ENCODE measurements at places on chromosomes 2 and 18.

DNA sequence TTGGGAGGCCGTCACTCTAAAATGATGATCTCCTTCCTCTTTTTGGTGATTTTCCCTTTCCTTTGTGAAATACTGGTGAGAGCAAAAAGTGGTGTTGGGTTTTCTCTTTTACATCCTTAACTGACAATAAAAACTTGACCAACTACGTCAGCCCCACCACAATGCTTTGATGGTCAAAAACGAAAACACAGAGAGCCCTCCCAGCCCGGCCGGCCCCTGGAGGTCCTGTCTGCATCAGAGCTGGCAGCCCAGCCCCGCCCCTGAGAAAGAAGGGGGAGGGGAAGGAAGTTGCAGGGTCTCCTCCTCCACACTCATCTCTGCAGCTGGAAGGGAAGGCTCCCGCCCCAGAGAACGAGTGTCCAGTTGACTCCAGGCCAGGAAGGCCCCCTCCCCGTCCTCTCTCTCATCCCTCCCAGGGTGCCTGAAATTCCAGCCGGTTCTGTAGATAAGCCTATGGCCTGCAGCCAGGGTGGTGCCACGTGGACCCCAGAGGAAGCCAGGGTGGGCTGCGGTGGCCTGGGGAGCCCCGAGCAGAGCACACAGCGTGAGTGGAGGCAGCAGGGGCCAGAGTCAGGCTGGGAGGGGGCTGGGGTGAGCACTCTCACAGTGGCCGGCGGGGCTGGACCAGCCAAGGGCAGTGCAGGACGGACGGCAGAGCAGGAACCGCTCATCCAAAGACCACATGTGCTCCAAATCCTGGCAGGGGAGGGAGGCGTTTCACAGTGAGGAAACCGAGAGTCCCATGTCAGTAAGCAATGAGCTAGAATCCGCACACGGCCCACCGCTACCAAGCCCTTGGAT lies 19.8 kb downstream of the BIN1 start:
- no peak for DNase-seq

DNA sequence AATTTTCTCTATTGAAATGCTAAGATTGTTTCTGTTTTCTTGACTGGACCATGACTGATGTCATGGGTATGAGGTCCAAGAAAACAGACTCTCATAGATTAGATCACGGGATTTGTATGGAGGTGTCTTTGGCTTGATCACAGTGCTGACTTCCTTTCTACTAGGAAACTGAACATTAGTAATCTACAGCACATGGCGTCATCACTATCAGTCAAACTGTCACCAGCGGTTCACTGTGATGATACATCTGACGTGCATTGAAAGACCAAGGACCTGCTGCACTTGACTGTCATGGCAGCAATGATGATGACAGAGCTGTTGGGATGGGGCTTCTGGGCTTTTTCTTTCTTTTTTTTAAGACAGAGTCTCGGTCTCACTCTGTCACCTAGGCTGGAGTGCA lies 28.2 kb upstream of the IMPA2 start:
- no peak for DNase-seq

DNA sequence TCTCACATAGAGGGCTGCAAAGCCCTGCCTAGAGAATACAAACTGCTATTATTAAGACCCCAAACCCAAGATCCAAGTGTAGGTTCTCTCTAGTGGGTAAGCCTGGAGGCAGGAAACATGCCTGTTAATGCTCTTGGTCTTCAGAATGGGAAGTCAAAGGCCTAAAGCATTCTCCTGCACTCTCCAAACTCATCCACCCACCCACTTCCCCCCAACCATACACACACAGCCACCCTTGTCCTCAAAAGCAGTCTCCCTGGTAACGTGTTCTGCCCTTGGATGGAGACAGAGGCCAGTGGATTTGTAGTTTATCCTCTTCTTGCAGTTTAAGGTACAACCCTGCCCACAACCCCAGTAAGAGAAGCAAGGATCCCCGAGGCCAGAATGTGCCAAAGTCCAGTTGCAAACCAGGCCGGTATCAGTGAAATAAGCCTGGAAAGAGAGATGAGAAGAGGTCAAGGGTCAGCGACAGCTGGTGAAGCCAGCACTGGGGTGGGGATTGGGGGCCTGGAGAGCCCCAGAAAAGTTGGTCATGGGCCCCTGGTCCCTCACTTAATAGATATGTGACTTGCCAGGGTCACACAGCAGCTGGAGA lies 23.0 kb downstream of the TMEM247 start:
- DNase-seq: no peak

GRCh38 chr18:11040823-11041656 lies 108.3 kb downstream of the PIEZO2 start:
- DNase-seq: no peak

GRCh38 chr2:240996834-240997140 lies 1.6 kb upstream of the SNED1 start:
- DNase-seq: no peak

- DNase-seq: no peak
These were observed 80.9 kb upstream of the TSPYL6 start for GRCh38 chr2:54336977-54337255.

GRCh38 chr18:40867459-40867858 lies 1087.6 kb upstream of the PIK3C3 start:
- DNase-seq: no peak

- DNase-seq: no peak
These were observed 115.3 kb upstream of the SMAD2 start for GRCh38 chr18:48045744-48046143.

- no peak for DNase-seq
These were observed 98.1 kb upstream of the SH3BP4 start for GRCh38 chr2:234853729-234854128.

DNA sequence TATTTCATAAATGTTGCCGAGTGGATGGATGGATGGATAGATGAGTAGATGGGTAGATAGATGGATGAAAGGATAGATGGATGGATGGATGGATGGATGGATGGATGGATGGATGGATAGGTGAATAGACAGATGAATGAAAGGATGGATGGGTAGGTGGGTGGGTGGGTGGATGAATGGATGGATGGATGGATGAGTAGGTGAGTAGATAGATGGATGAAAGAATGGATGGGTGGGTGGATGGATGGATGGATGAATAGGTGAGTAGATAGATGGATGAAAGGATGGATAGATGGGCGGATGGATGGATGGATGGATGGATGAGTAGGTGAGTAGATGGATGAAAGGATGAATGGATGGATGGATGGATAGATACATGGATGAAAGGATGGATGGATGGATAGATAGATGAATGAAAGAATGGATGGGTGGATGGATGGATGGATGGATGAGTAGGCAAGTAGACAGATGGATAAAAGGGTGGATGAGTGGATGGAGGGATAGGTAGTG lies 104.3 kb downstream of the SMAD7 start:
- DNase-seq: no peak

GRCh38 chr18:79525556-79526467 lies 130.1 kb downstream of the NFATC1 start:
- DNase-seq: no peak

DNA sequence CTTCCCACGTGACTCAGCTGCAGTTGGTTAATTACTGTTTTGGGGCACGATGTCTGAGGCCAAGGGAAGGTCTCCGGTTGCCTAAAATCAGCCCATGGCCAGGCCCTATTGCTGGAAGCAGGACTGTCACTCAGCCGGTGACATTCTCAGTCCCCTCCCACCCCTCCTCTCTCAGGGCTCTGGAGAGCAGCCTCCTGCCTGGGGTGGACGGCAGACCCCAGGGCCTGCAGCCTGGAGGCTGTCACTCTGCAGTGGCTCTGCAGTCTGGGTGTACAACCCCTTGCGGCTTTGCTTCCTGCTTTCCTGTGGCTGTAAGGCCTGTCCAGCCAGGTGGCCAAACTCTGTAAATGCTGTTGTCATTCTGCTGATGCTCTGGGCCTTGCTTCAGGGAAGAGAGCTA lies 32.8 kb downstream of the ZBTB7C start:
- DNase-seq: no peak

DNA sequence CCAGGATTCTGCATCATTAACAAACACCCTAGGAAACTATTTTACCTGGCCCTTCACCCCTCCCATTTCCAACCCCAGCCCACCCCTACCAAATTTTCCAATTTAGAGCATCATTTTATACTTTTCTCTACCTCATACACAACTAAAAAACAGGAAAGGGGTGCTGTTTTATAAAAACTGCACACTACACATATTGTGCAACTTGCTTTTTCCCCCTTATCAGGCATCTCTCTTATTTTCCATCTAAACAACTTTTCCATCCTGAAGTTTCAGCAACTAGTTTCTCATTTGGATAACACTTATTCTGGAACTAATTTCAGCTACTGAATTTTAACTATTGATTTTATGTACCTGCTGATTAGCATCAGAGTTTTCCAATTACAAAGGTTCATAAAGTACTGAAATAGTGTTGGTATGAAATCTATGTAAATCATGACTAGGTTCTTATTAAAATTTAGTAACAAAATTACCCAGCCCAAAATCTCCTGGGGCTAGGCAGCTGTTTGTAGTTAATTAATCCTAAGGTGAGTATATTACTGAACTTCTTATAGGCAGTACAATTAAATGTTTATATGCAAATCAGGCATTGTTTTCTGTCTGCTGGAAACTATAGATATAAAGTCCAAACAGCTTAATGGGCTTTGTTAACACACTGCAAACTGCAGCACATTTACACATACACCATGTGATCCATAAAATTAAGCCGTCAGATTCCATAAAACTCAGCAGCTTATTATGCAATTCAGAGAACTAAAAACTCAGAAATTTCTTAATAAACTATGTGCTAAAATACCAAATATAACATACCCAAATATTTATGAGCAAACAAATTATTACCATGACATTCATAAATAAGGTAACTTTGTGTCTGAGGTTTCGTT lies 7.9 kb downstream of the SF3B1 start:
- DNase-seq: no peak

GRCh38 chr2:96117701-96118588 lies 1.6 kb upstream of the ADRA2B start:
- no peak for DNase-seq

DNA sequence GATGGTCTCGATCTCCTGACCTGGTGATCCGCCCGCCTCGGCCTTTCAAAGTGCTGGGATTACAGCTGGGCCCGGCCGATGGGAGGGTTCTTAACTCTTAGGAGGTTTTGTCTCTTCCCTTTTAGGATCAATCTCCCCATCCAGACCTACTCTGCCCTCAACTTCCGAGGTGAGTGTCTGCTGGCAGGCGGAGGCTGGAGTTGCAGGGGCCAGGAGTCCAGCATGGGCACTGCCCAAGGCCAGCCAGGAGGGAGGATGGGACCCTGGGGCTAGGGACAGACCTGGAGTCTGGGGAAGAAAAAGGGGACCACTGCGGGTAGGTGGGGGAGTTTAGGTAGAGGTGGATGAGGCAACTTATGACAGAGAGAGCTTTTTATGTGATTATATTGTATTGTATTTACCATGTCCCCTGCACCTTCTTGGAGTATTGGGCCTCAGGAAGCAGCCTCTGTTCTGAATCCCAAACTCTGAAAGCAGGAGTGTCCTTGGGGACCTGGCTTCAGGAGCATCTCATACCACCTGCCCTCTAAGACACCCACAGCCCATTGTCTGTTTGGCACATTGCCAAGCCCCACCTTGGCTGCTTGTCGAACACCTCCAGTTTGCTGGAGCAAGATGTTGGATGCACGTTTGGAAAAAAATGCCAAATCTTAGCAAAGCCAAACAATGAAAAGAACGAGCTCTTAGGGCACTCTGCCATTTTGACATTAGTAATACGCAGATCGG lies 5.6 kb downstream of the DES start:
- DNase-seq: no peak

DNA sequence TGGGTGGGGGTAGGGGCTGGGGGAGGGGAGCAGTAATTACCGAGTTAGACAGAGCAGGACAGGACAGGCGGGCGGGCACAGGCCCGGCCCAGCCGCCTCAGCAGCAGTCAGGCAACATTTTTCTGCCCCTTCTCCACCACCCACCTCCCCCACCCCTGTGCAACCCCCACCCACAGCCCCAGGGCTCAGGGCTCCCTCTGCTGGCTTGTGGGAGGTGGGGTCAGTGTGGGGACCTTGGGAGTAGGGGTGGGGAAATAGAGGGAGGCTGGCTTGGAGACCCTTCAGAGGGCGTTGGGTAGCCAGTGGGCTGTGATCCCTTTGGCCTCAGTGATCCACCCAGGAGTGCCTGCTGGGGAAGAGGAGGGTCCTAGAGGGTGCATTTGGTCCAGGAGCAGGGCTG lies 6.4 kb downstream of the WNT6 start:
- DNase-seq: no peak

GRCh38 chr18:23134780-23135549 lies at the start of gene CABLES1:
TSS of gene CABLES1 (plus strand) at chr18:23135485. CDS start at chr18:23135763, 278 bp downstream.
- DNase-seq: no peak

- DNase-seq: no peak
These were observed 11.6 kb downstream of the PDE6D start for GRCh38 chr2:231769170-231770136.

DNA sequence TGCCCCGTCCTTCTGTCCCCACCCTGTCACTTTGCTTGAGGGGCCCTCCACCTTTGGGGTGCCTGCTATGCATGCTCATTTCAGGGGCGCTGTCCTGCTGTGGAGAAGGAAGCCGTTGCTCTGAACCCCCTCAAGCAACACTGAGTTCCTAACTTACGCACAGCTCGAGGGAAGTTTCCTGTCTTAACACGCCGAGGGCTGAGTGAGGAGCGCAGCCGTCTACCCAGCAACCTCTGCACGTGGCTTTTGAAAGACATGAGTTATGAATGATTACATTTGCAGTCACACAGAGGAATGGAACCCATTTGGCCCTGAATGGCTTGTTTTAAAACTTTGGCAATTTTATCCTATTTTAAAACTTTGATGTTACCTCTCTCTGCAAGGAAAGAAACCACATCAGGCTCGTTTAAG lies 14.0 kb downstream of the RAMP1 start:
- DNase-seq: no peak

DNA sequence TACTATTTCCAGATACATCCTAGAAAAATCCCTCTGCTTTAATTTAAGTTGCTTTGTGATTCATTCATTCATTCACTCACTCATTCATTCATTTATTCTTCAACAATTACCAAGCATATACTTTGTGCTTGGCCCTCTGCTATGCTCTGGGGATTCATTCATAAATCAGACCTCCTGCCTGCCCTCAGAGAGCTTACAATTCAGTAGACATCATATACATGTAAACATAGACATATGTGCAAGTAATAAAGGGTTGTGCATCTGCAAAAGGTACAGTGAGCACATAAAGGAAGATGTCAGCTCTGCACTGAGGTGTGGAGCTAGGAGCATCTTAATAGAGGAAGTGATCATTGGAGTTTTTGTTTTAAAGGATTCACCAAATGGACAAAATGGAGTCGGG lies 189.4 kb downstream of the AGPS start:
- no peak for DNase-seq

GRCh38 chr2:190618030-190618429 lies 30.9 kb upstream of the NAB1 start:
- DNase-seq: no peak

- DNase-seq: no peak
These were observed 182.3 kb downstream of the CAMKMT start for GRCh38 chr2:44543773-44544725.

DNA sequence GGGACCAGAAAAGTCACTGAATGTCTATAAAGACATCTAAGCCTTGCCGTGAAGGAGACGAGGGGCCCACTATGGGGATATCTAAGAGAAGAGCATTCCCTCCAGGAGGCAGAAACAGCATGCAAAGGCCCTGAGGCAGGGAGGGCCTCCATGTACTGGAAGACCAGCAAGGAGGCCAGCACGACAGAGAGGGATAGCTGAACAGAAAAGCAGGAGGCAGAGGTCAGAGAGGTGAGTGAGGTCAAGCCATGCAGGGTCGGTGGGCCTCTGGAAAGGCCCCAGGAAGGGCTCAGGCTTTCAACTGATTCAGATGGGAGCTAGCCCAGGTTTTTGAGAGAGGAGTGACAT lies 5.7 kb downstream of the TRABD2A start:
- no peak for DNase-seq
